ENCODE measurements at places on chromosomes 5 and 9. TPM values are rescaled to one million over a fixed set of nuclear protein-coding genes. Genes with fewer than 3 reads are reported as not detected.

PFN3 gene
- not detected for total RNA-seq

ZBTB43 gene
- 8.7 TPM for total RNA-seq

ZNF354C gene
- 5.6 TPM for total RNA-seq

PLPPR1 gene
- total RNA-seq = not detected

TAF7 gene
- total RNA-seq = 51.5 TPM

PDLIM4 gene
- 56.8 TPM for total RNA-seq

S100Z gene
- not detected for total RNA-seq

HTR1A gene
- not detected for total RNA-seq

MAP3K1 gene
- 29.7 TPM for total RNA-seq

AMBP gene
- total RNA-seq = not detected

BHMT2 gene
- 3.0 TPM for total RNA-seq

ZDHHC11 gene
- 0.67 TPM for total RNA-seq

ADGRV1 gene
- total RNA-seq = under 0.01 TPM

BAAT gene
- total RNA-seq = not detected

PCDHGB2 gene
- total RNA-seq = 4.6 TPM

PCDHA12 gene
- total RNA-seq = under 0.01 TPM

ACTBL2 gene
- total RNA-seq = not detected

APBA1 gene
- total RNA-seq = 22.5 TPM

TRAF1 gene
- 1.3 TPM for total RNA-seq

GPR107 gene
- 40.5 TPM for total RNA-seq

RAI14 gene
- 320 TPM for total RNA-seq

RORB gene
- under 0.01 TPM for total RNA-seq

SPATA31D4 gene
- not detected for total RNA-seq

PDE6A gene
- total RNA-seq = under 0.01 TPM

ESM1 gene
- total RNA-seq = 181 TPM

OR1Q1 gene
- total RNA-seq = not detected

SMIM33 gene
- not detected for total RNA-seq

RAB3C gene
- total RNA-seq = 4.9 TPM
